Foreskin keratinocyte (primary cell): ENCODE measurements at places on chromosomes 4 and X.

DNA sequence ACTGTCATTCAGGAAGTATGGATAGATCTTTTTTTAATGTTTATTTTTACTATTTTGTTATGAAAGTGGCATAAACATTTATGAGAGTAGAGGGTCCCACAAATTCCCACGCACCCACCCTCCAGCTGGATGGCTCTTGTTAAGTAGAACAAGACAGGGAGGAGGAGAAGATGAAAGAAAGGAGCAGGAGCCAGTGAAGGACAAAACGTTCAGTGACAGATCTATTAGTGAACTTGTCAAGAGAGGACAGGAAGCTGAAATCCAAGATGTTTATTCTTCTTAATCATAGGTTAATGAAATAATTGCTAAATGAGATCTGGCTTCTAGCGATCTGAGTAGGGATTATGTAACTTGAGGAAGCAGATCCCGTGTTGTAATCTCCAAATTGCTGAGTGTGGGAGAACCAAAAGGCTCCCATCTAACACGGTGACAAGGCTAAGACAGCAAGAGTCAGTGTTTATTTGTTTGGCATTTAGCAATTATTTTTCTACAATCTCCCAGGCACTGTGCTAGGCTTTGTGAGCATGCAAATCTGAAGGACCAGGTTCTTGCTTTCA is 162.5 kb downstream of the SHROOM3 start:
- DNase-seq: no peak

GRCh38 chr4:6372649-6373525 is 99.5 kb downstream of the PPP2R2C start:
- DNase-seq: peak; percentile 13

- DNase-seq: no peak
Measured at GRCh38 chrX:30373479-30373878, 64.3 kb upstream of the NR0B1 start.

DNA sequence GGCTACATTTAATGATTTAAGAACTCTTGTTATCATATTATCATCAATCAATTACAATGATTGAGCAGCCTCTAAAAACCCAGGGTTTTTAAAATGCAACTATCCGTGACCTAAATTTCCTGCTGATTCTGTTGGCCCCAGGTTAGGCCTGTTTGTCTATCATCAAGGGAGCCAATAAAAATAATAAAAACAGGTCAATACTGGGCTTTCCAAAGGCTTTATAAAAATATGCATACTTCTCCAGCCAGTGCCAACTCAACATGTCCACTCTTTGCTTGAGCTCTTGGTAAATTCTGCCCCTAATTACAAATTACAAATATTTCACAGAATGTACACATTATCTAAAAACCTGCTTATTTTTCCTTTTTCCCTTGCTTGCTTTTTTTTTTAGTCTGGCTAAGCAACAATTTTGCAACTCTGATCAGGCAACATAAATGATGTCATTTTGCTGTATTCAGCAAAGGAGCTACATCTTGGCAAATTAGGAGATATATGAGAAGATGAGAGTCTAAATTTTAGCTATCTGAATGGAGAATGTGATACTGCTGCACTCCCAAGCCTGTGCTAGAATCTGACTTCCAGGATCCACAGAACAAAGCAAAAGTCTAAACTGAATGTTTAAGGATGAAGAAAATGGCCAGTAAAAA is 204.0 kb downstream of the SCFD2 start:
- DNase-seq: no peak

DNA sequence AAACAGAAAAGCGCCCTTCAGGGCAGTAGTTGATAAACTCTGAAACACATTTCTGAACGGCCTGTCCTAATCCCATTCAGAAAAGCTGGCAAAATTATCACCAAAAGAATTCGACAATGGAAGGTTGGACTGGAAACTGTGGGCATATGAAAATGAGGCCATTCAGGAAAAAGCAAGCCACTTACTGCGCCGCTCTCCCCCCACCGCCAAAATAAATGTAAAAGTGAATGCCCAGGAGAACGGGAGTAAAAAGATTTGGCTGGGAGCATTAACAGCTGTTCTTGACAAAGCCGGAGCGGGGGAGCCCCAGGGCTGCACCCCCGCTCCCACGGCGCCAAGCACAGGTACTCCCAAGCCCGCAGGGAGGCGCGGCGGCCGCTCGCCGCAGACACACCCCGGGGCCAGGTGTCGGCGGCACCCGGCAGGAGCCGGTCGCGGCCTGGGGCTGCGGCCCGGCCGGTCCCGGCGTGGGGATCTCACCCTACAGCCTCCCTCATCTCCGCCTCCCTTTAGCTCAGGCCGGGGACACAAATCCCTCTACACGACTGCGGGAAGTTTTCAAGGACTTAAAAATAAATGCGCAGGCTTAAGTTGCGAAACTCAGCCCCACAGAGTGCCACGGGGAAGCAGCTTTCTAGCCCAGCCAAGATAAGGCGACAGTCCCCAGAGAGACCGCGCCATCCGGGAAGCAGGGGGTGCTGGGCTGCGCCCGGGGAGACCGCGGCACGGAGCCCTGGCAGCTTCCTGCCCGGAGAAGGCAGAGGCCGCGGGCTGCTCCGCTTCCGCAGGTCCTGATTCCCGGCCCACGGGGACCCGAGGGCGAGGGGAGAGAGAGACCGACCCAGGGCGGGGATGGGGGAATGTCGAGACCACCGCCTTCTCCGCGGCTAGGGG is 593 bp downstream of the SH3RF1 start:
- no peak for DNase-seq

DNA sequence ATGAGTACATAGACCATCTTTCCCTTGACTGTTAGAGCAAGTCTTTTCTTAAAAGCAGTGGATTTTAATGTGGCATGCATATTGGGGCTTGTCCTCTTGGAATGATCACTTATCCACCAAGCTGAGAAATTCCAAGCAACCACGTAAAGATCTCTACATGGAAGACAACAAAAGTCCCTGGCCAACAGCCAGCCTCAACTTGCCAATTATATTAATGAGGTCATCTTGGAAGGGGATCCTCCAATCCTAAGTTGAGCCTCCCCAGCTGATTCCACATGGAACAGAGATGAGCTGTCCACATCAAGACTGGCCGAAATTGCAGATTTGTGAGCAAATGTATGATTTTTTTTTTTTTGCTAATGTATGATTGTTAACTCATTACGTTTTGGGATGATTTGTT is 20.6 kb upstream of the FTHL17 start:
- peak; percentile 62 for DNase-seq

DNA sequence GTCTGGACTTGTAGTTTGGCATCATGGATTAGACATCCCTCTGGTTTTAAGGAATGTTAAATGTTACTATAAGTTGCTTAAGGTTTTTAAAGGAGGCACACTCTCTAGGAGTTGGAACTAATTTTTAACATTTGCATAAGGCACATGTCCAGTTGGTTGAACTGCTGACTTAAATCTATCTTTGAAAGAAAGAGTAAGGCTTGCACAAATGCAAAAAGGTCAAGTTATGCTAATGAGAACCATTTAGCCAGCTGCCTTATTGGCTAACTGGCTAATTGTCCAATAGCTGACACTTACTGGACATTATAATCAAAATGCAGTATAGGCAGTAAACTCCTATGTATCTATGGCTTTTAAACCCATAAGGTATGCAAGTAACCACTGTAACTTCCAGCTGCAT is 206.1 kb upstream of the TTC29 start:
- DNase-seq: no peak

DNA sequence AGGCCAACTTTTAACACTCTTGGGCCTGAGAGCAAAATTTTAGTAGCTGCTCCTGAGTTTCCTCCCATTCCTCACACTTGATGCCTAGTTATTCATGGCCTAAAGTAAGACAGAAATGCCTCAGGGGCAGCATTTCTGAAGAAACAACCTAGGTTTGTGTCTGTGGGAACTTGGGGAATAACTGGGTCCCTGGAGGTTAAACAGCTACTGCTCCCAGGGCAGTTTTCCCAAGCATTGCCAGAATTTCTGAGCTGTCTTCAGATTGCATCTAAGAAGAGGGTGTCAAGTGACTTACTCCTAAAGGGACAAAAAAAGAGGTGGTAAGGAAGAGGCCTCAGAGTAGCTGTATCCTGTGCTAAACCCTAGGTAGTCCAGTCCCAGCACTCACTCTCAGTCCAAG is 130.8 kb upstream of the ACSL4 start:
- no peak for DNase-seq
